ENCODE measurements at places on chromosomes 6 and 20. TPM values are rescaled to one million over a fixed set of nuclear protein-coding genes. Genes with fewer than 3 reads are reported as not detected.

C6orf132 gene
- total RNA-seq, result not detected

HSPA12B gene
- not detected for total RNA-seq

EFCAB8 gene
- total RNA-seq, result not detected

OR14J1 gene
- not detected for total RNA-seq

STMND1 gene
- total RNA-seq, result not detected

PHACTR3 gene
- total RNA-seq, result not detected

RBM24 gene
- 0.13 TPM for total RNA-seq

SEL1L2 gene
- total RNA-seq, result not detected

PTCRA gene
- total RNA-seq, result not detected

SLC17A5 gene
- total RNA-seq, result 11.2 TPM

SLC17A9 gene
- not detected for total RNA-seq

COL10A1 gene
- total RNA-seq, result not detected

PEDS1 gene
- 29.2 TPM for total RNA-seq

CCR6 gene
- total RNA-seq, result 0.06 TPM

MRAP2 gene
- total RNA-seq, result 0.43 TPM

HSPA1L gene
- 0.73 TPM for total RNA-seq

WFDC12 gene
- total RNA-seq, result not detected

FYN gene
- total RNA-seq, result 50.2 TPM

IP6K3 gene
- not detected for total RNA-seq

RCAN2 gene
- 0.03 TPM for total RNA-seq

CRNKL1 gene
- 24.6 TPM for total RNA-seq

ALDH8A1 gene
- 0.03 TPM for total RNA-seq

SMIM28 gene
- total RNA-seq, result not detected

CPNE5 gene
- 1.3 TPM for total RNA-seq

GJA1 gene
- not detected for total RNA-seq

NOP56 gene
- 581 TPM for total RNA-seq

PSORS1C1 gene
- 0.64 TPM for total RNA-seq

GZF1 gene
- 11.4 TPM for total RNA-seq

PAX1 gene
- total RNA-seq, result not detected

VSX1 gene
- total RNA-seq, result not detected

SIRPD gene
- total RNA-seq, result not detected
